ENCODE measurements at places on chromosomes 4 and X.

- no peak for DNase-seq
Observed at GRCh38 chr4:16461362-16461761, 235.1 kb upstream of the TAPT1 start.

- no peak for DNase-seq
Observed at GRCh38 chr4:159150821-159151390, 48.0 kb downstream of the RAPGEF2 start.

DNA sequence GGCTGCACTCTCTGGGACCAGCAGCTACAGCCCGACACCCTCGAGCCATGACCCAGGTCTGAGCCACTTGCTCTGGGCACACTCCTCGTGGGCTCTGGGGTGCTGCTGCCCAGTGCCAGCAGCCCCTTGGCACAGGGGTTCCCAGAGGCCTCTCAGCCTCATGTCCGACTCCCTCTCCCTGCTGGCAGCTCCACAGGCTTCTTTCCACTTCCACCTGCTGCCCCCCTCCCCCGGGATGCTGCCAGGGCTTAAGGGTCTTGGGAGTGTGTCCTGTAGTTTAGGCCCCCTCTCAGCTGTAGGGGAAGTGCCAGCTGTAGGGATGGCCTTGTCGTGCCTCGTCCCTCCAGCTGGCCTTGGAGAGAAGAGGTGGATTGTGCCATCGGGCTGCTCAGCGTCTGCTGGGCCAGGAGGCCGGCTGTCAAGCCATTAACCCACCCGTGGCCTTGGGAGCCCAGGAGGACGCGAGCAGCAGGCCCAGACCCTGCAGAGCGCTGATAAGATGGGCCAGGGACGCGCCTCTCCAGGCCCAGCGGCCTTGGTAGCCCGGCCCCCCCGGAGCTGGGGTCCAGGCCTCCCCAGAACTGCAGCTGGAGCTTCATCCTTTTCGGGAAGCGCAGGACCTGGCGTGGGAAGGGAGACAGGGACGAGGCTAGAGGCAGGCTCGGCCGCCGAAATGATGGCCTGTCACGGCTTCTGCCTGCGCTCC lies 1.0 kb upstream of the USP27X start:
- no peak for DNase-seq

DNA sequence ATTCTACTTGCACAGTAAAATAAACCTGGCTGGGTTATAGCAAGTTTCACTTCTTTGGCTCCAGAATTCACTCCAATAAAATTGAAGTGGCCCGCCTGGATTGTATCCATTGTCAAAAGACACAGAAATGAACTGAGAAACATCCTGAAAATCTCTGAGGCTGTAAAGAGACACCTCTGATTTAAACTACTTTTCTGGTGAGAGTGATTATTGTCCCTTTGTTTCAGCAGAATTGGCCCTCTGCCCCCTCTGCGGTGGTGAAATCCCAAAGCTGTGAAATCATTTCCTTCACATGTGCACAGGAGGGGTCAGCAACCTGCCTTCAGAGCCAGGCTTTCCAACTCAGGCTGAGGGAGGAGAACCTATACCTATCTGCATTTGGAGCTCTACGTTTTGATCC lies 23.0 kb downstream of the GAB3 start:
- DNase-seq = no peak

DNA sequence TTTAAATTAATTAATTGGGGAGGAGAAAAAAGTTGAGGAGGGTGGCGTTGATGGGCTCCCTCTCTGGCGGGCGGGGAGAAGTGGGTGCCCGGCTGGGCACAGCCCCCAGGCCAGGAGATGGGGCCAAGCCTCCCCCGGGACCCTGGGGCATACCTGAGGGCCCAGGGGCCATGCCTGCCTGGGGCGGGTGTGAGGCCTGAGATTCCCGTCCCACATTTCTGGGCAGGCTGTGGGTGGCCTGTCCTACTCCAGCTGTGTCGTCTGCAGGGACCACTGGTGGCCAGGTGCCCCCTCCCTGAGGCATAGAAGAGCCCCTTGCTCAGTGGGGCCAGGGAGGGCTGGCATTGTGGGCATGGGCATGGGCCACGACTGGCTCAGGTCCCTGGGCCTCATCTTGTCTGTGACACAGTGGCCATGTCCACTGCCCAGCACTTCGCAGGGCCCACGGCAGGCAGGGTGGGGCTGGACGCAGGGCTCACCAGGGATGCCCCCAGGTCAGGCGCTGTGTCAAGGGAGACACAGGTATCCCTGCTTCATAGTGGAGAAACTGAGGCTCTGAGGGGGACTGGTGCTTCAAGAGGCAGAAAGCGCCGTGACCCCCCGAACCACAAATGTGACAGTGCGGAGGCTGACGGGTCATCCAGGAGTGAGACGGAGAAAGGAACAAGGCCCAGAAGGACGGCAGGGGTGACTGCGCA lies 60.1 kb downstream of the FAM53A start:
- no peak for DNase-seq

DNA sequence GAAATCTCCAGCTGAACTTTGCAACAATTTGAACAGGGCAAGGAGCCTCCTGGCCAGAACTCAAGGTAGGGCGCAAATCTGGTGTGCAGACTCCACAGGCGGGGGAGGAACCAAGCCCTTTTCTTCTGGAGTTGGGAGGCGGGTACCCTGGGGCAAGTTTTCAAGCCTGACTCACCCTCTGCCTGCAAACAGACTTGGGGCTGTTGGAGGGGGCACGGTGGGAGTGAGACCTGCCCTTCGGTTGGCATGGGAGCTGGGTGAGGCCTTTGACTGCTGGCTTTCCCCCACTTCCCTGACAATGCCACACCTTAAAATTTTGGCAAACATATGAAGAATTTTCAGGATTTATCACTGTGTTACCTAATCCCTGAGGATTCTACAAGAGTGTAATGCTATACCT lies 709.8 kb upstream of the DIAPH2 start:
- no peak for DNase-seq

DNA sequence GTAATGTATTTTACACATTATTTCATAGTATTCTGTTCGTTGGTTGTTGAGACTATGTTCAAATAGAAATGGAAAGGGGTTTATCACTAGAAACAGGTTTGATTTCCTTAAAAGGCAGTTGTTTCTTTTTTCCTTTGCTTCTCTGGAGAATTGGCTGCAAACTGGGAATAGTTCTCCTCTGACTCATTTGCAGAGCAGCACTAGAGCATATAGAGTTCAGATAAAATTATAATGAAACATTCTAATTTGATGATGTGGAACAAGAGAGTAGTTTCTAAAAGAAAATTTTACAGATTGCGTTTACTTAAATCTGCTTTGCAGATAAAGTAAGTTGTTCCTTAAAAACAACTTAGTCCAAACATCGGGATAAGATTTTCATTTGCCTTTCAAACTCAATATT lies 29.7 kb downstream of the SYNPO2 start:
- no peak for DNase-seq

DNA sequence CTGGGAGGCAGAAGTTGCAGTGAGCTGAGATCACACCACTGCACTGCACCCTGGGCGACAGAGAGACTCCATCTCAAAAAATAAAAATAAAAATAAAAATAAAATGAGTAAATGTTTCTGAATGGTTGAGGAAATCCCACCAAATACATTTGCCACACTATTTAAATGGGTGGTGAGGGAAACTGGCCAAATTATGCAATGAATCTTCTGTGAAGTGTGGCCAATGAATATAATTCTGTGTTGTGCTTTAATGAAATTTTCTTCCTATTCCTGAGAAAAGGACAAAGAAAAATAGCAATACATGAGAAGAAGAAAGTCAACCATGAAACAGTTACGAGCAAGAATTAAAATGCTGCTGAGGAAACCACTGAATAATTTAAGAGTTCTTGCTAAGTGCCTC lies 69.9 kb downstream of the CAMK2D start:
- no peak for DNase-seq

DNA sequence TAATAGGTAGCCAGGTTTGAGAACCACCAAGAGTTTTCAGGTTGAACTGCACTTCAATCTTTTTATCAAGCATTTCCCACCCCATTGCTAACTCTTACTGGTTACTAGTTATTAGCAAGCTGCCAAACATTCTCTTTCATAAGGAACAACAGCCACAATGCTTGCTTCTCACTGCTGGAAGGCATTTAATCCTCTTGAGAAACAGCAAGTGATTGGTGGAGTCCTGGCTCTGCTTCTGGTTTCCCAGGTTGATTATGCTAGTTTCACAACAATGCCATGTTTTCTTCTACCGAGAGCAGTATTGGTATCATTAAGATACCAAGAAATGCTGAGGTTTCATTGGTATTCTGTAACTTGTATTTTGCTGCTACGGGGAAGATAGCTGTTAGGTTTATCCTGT lies 32.2 kb upstream of the TXLNG start:
- DNase-seq = no peak

DNA sequence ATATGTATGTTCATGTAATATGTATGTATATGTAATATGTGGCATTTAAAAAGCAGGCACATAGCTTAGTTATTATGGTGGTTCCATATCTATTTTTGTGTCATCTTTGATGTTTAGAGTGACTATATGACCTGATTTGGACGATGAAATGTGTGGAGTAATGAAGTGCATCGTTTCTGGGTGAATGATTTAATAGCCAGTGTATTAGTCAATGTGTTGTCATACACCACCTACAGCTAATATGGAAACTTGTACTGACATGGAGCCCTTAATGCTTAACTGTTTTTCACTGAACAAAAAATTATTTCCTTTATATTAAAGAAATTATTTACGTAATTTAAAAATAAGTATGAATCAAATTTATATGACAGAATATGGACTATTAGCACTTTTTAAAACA lies 292.3 kb upstream of the FSTL5 start:
- DNase-seq = no peak

- DNase-seq = no peak
Observed at GRCh38 chrX:56987741-56988140, 7.6 kb downstream of the SPIN3 start.

GRCh38 chr4:139028191-139028661 lies 12.6 kb downstream of the NOCT start:
- DNase-seq = no peak

GRCh38 chr4:150316332-150317205 lies 238.3 kb downstream of the DCLK2 start:
- no peak for DNase-seq

- DNase-seq = no peak
Observed at GRCh38 chr4:3866813-3867129, 100.6 kb downstream of the ADRA2C start.

DNA sequence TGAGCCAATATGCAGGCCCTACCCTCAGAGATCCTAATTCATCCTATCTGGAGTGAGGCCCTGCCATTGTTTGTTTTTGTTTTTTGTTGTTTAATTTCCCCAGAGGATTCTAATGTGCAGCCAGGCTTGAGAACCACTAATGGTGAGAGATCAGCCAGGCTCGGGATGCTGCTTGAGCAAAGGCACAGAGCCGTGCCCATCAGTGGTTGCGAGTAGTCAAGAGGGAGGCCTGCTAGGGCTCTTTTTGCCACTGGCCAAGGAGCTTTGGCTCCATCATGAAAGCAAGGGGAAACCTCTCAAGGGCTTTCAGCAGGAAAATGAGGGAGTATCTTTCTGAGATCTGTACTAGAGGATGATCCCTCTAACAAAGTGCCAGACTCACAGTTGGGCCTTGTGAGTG lies 2.7 kb downstream of the TCEANC start:
- no peak for DNase-seq

- no peak for DNase-seq
Observed at GRCh38 chr4:184317234-184317918, 99.7 kb upstream of the ENPP6 start.

DNA sequence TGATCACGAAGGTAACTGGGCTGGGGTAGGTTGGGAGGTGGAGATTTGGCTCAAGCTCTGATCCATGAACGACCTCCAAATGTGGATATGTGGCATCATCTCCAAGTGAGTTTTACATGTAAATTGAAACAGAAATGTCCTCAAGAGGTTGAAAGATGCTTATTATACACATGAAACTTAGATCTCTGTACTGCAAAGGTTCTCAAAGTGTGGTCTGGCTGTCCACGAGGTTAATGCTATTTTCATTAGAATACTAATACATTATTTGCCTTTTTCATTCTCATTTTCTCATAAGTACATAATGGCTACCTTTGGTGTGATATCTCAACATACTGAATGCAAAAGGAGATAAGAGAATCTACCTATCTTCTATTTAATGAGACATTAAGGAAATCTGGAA lies 198.2 kb downstream of the RASL11B start:
- no peak for DNase-seq

GRCh38 chrX:48958635-48959094 lies 1.3 kb upstream of the OTUD5 start:
- no peak for DNase-seq

DNA sequence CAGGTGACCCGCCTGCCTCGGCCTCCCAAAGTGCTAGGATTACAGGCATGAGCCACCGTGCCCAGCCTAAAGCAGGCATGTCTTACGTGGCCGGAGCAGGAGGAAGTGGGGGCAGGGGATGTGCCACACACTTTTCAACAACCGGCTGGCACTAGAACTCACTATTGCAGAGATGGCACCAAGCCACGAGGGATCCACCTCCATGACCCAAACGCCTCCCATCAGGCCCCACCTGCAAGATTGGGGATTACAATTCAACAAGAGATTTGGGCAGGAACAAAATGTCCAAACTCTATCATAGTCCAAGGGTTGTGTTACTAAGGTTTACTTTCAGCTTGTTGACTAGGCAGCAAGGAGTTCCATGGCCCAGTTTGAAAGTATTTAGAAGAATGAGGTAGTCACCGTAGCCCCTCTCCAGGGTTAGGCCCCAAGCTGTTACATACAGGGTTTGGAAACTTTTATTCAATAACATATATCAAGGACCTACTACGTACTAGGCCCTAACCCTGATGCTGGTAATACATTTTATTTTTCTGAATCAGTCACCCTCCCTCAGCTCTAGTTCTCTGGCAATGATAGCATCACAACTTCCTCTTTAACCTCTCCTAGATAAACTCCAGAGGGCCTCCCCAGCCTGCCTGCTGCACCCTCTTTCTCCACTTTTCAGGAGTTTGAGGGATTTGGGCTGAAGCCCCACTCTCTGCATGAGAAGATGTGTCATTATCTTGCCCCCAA lies 18.0 kb upstream of the TBC1D14 start:
- no peak for DNase-seq

- DNase-seq = no peak
Observed at GRCh38 chr4:143606480-143606879, 93.0 kb downstream of the SMARCA5 start.

- DNase-seq = no peak
Observed at GRCh38 chr4:62288808-62289541, 1088.8 kb downstream of the ADGRL3 start.

DNA sequence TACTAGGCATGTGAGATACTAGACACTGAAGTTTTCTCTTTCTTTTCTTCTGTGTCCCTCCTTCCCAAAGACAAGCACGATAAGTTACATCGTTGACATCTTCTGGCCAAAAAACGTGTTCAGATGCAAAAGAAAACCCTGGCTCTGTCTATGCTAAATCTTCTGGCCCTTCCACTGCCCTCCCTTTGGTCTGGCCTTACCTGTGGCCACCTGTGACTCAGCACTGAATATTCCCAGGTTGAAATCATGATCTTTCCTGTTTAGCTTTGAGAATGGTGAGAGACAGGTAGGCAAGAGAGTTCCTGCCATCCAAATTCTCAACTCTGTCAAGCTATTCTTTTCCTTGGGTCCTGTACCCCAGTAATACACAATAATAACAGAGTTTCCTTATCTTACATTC lies 12.3 kb downstream of the CLCN5 start:
- DNase-seq = no peak

- DNase-seq = no peak
Observed at GRCh38 chr4:90572996-90573395, 445.8 kb downstream of the CCSER1 start.

GRCh38 chr4:126479709-126480108 lies 1153.0 kb upstream of the INTU start:
- no peak for DNase-seq

- no peak for DNase-seq
Observed at GRCh38 chr4:133943081-133943480, 258.5 kb downstream of the PABPC4L start.

- no peak for DNase-seq
Observed at GRCh38 chrX:8755116-8755515, 23.2 kb upstream of the ANOS1 start.
